ENCODE measurements at places on chromosomes 1 and 21.

DNA sequence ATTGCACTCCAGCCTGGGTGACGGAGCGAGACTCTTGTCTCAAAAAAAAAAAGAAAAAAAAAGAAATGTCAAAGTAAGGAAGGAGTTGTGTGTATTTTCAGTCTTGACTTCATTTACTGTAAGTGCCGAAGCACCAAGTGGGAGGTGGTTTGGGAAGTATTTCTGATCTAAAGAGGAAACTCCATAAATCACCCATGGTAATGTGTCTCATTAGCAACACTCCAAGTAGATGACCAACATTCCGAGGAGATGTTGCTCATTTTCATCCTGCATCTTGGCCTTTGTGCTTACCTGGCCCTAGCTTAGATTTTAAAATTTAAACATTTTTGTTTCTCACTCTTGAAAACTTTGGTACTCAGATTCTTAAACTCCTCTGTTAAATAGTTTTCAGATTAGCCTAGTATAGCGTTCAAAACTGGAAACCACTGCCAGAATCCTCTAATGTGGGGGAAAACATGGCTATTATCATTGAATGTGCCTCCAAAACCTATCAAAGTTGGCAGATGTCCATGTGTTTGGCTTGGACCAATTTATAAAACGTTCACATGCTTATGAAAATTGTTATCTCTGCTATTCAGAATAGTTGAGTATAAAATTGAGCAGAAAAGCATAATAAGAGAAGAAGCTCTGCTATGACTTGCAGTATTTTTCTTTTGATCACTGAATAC lies 110.4 kb downstream of the NFIA start:
- DNase-seq: no peak

DNA sequence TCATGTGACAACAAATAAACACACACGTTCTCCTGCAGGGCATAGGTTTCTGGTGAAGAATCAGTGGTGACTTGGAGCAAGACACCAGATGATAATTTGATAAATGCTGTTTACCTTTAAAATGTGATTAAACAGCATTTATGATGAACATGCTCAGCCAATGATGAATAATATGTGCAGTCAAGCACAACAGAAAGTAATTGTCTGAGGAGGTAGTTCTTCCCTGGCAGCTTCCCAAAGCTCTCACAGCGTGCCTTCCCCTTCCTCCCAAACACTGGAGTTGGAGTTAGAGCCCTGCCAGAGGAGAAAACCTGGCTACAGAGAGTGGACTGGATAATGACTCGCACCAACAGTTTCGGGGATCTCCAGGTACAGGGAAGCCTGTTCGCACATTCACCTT lies 463.5 kb downstream of the SMYD3 start:
- no peak for DNase-seq

GRCh38 chr1:235682216-235682615 lies 32.6 kb upstream of the GNG4 start:
- no peak for DNase-seq

GRCh38 chr1:177854951-177855350 lies 114.9 kb downstream of the SEC16B start:
- DNase-seq: no peak

- no peak for DNase-seq
These were observed 361.1 kb upstream of the CHRM3 start for GRCh38 chr1:239025223-239025622.

GRCh38 chr1:23673086-23673813 lies 18.4 kb upstream of the RPL11 start:
- DNase-seq: no peak

GRCh38 chr1:182257369-182258063 lies 134.1 kb downstream of the GLUL start:
- no peak for DNase-seq

- DNase-seq: no peak
These were observed 24.8 kb upstream of the USH2A start for GRCh38 chr1:216448011-216448510.

DNA sequence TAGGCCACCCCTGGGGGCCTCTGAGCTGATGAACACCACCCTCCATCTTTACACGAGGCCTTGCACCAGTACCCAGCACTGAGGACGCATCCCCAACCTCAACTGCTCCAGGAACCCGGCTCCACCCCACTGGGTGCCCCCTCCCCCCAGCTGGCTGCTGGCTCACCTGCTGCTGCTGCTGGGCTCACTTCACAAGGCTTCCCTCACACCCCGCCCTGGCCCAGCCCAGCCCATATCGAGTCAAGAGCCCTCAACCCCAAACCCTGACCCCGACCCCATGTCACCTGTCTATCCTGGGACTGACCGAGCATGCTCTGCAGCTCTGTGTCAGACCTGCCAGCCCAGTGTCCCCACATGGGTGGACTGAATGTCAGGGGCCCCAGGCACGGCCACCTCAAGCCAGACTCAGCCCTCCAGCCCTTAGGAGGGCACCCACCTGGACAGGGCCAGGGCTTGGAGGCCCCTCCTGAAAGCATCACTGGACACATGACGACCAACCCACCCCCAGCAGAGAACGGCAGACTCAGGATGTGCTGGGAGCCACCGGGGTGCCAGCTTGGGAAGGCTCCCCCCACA lies 21.4 kb downstream of the WNT9A start:
- DNase-seq: no peak

GRCh38 chr21:32215306-32215685 lies 63.6 kb downstream of the MIS18A start:
- DNase-seq: no peak

- DNase-seq: no peak
These were observed 41.5 kb downstream of the CEP350 start for GRCh38 chr1:179996099-179996498.

DNA sequence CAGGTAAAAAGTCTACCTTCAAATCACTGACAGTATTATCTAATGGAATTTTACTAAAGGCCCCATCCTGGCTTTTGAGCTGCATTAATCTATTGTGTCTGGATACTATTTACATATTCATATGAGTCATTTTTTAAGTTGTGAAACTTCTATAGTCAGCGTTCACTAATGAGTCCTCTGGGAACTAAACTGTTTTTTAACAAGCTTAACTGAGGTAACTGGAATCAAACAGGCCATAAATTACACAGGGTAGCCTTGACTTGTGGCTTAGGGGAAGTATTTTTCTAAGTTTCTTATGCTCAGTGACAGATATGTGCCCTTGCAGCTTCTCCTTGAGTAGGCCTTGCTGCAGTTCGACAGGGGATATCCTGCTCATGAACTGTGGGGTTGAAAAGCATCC lies 68.8 kb downstream of the JMJD4 start:
- no peak for DNase-seq

- DNase-seq: no peak
These were observed 34.0 kb downstream of the ZNF697 start for GRCh38 chr1:119613769-119614720.

DNA sequence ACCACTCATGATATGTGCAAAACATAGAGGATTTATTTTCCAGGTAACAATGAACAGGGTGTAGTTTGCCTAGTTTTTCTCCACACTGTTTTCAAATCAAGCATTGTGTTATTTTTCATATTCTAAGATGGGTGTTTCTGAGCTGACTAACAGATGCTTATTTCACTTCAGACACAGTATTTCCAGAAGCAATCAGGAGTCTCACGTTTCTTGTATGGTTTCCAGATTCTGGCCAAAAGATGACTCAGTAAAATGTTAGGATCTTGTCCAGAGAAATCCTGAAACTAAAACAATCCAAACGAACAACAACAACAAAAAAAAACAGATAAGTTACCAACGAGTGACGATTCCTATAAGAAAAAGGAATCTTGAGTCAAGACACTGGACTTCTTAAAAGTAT lies 5.3 kb downstream of the UTS2 start:
- DNase-seq: no peak

DNA sequence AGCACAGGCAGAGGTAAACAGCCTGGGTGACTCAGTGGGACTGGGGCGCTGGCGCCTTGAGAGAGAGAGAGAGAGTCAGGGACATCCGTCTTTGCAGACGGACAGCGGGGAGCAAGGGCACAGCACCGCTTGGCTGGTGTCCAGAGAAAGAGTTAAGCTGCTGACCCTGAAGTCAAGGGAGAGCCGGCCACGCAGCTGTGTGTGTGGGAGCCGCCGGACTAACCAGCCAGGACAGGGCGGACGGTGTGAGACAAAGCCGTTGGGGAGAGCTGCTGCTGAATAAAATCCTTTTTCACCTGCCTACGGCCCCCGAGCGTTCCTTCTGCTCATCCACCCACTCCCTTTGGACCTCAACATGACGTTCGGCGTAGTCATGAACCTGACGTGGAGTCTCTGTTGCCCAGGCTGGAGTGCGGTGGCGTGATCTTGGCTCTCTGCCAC lies 14.5 kb downstream of the CFAP74 start:
- no peak for DNase-seq

GRCh38 chr1:232835166-232835565 lies 29.9 kb downstream of the MAP10 start:
- no peak for DNase-seq

Data from cerebellar nuclear complex (tissue), 1 donor.